CD4-positive, alpha-beta memory T cell (primary cell): ENCODE measurements at places on chromosomes 4 and X. TPM values are rescaled to one million over a fixed set of nuclear protein-coding genes. Genes with fewer than 3 reads are reported as not detected.

DNA sequence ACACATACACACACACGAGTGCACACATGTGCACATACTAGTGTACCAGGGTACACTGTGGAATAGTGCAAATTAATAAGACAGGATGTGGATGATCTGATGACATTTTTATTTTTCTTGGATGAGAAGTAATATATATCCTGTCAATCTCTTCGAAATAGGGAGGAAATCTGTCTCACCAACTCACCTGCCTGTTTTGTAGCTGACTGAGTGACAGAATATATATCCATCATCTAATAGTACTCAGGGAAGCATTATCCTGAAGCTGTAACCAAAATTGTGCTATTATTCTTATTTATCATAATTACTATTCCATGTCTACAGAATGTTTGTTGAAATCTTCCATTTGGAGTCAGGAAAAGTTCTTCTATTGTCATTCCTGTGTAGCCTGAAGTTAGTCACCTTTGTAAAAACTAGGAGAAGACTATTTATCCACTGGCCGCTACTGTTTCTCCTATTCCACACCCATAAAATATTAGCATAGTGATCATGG is 888.0 kb downstream of the TRAM1L1 start:
- DNase-seq: no peak

- DNase-seq: peak; percentile 42
Observed at GRCh38 chr4:168923526-168924194, 86.4 kb downstream of the CBR4 start.

GRCh38 chr4:183909801-183910200 is 4.7 kb downstream of the STOX2 start:
- no peak for DNase-seq

CENPU gene
- 4.6 TPM for polyA plus RNA-seq

CXCL8 gene
- 0.25 TPM for polyA plus RNA-seq

ARHGEF6 gene
- polyA plus RNA-seq: 86.1 TPM

BANK1 gene
- polyA plus RNA-seq: 4.6 TPM

DNA sequence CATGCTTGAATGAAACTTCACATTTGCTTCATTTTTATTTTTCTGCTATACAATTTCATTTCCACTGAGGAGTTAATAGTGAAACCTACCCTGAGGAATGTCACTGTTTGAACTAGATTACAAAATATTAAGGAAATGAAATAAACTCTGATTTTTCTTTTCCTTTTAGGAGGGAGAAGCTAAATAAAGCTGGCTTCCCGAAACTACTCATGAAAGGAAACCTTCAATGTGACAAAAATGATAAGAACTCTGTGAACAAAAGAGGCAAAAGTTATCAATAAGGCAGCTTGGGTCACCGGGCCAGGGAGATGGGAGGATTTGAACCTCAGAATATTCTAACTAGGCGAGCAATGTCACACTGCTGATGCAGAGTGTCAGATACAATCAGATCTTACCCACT is 185.2 kb downstream of the APBB2 start:
- no peak for DNase-seq

DNA sequence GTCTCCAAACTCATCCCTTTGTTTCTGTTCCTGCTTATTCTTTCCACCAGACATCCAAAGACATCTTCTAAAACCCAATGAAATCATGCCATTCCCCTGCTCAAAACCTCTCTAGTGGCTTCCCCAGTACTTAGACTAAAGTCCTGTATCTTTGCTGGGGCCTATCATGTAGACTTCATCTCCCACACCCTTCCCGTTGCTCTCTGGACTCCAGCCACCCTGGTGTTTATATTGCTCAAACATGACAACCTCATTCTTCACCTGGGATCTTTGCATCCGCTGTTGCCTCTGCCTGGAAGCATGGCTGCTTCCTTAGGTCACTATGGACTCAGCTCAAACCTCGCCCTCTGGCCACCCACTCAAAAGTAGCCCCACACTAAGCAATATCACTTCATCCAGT is 23.7 kb downstream of the TBC1D1 start:
- no peak for DNase-seq

GRCh38 chr4:77023920-77024319 is 51.9 kb downstream of the CCNI start:
- DNase-seq: no peak

FGF16 gene
- not detected for polyA plus RNA-seq

- no peak for DNase-seq
Observed at GRCh38 chr4:182869697-182870096, 47.5 kb downstream of the DCTD start.

DNA sequence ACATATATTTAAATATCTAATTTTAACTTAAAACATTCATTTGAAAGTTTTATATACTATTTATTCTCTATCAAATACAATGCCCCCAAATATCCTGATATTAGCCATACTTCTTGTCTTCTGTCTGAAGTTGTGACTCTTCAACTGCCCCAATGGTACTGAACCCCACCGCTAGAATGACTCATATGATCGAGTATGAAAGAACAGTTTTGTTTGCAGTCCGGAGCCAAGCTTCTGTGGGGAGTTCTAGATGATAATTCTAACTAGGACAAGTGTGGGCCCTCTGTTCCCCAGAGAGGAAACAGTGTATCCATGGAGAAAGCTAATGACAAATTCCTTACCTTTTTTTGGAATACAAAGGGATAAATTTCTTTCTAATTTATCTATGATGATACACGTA is 24.7 kb upstream of the CT47A1 start:
- no peak for DNase-seq

GRCh38 chrX:154818916-154819770 is 13.9 kb upstream of the MPP1 start:
- DNase-seq: no peak

- DNase-seq: no peak
Observed at GRCh38 chrX:87846956-87847355, 329.4 kb downstream of the KLHL4 start.
